Activated T-cell treated with anti-CD3 and anti-CD28 coated beads, Interleukin-2, amount 50 U/mL, for 72 hours (primary cell): ENCODE measurements at places on chromosomes 11 and 22. TPM values are rescaled to one million over a fixed set of nuclear protein-coding genes. Genes with fewer than 3 reads are reported as not detected.
A peak's percentile ranks its signal among the peaks of the same experiment; 100 is the strongest.

DNA sequence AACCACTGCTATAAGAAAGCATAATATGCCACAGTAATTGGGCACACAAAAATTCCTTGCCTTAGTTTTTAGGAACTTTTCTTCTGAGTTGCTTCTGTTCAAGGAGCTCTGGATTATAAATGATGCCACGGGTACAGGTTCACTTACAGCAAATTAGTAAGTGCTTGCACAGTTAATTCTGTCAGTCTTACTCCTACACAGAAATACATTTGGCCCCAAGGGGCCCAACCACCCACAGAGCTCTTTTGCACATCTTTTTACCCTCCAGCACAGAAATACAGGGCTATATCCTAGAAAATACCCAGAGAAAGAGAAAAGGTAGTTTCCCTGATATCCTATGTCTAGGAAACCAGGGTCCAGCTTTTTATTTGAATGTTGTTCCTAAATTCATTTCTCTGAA is 86.6 kb upstream of the CHRM4 start:
- peaks cover 33% of the 10 kb centered on the region for H3K4me1 ChIP-seq
- no peak overlapping the region for H3K4me3 ChIP-seq
- peaks cover 1% of the 10 kb centered on the region for H3K36me3 ChIP-seq
- no peak for DNase-seq

- peaks cover 39% of the 10 kb centered on the region for H3K27me3 ChIP-seq
- H3K36me3 ChIP-seq = peaks cover 3% of the 10 kb centered on the region
- H3K27ac ChIP-seq = no peak overlapping the region
- no peak for DNase-seq
- peak overlapping the region; percentile 13 for H3K4me3 ChIP-seq
These were observed 1.5 kb downstream of the PANX2 start for GRCh38 chr22:50171965-50172421.

DNA sequence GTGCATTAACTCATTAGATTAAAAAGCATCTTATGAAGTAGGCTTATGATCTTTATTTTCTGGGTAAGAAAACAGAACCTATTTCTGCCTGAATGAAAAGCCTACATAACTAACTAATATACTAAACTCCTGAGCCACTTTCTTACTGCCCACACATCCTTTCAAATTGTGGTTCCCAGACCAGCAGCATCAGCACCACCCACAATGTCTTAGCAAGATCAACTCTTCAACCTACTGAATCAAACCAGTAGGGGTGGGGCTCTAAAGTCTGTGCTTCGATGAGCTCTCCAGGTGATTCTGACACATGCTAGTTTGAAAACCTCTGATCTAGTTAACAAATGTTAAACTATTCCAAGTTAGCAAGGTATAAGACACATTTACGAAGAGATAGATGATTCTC is 462.4 kb downstream of the DLG2 start:
- no peaks in the 10 kb centered on the region for H3K4me1 ChIP-seq
- DNase-seq = no peak
- H3K36me3 ChIP-seq = no peaks in the 10 kb centered on the region
- H3K4me3 ChIP-seq = no peak overlapping the region
- H3K27ac ChIP-seq = no peak overlapping the region

- no peak for DNase-seq
- H3K27ac ChIP-seq = no peak overlapping the region
- H3K4me3 ChIP-seq = no peak overlapping the region
- peaks cover 36% of the 10 kb centered on the region for H3K4me1 ChIP-seq
- no peaks in the 10 kb centered on the region for H3K36me3 ChIP-seq
- peaks cover 72% of the 10 kb centered on the region for H3K27me3 ChIP-seq
These were observed 4.9 kb downstream of the CHRM4 start for GRCh38 chr11:46386674-46387073.

DNA sequence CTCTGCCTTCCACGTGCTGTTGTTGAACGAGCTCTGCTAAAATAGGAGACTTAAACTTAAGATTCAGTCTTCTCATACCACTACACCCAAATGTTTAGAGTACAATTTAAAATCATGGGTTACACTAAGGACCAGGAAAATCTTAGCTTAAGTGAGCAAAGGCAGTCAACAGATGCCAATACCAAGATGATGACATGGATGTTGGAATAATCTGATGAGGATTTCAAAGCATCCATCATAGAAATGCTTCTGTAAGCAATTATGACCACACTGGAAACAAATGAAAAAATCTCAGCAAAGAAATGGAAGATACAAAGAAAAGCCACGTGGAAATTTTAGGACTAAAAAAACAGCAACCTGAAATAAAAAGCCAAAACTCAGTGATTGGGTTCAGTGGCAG is 109.8 kb downstream of the ATXN10 start:
- no peak overlapping the region for H3K27ac ChIP-seq
- no peaks in the 10 kb centered on the region for H3K4me1 ChIP-seq
- no peaks in the 10 kb centered on the region for H3K36me3 ChIP-seq
- DNase-seq = no peak
- no peak overlapping the region for H3K4me3 ChIP-seq

DNA sequence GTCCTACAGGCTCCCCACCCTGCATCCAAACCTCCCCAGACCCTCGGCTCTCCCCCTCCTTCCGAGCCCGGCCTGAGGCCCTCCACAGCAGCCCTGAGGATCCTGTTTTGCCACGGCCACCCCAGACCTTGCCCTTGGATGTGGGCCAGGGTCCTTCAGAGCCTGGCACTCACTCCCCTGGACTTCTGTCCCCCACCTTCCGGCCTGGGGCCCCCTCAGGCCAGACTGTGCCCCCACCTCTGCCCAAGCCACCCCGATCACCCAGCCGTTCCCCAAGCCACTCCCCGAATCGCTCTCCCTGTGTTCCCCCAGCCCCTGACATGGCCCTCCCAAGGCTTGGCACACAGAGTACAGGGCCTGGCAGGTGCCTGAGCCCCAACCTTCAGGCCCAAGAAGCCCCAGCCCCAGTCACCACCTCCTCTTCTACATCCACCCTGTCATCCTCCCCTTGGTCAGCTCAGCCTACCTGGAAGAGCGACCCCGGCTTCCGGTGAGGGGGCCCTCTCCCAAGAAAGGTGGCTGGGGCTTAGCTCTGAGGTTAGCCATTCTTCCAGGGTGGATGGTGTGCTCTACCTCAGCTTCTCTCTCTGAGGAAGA is 2.9 kb downstream of the INPP5J start:
- H3K36me3 ChIP-seq = no peaks in the 10 kb centered on the region
- no peak overlapping the region for H3K4me3 ChIP-seq
- no peaks in the 10 kb centered on the region for H3K27me3 ChIP-seq
- DNase-seq = no peak

DNA sequence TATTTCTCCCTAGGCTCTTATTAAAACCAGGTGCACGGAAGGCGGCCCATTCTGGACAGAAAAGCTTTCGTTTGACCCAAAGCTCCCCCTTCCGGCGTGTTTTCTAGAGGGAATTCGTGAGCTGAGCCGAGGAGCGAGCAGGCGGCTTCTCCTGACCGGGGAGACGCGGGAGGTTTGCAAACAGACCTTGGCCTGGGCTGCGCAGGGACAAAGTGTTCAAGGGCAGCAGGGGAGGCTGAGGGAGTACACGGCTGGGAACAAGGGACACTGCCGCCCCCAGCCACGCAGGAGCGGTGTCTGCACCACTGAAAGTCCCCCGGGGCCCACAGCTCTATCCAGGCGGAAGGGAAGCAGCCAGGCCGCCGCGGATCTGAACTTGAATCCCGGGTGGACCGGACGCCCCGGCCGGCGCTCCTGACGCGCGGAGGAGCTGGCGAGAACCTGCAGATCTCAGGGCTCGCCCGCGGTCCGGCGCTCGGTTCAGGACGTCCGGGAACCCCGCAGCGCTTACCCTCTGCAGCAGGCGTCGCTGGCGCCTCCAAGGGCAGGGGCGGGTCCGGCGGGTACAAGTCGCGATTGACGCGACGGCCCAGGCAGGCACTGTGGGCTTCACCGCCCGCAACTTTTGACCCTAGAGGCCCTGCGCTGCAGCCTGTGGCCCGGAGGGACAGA is 101.9 kb downstream of the WT1 start:
- peak overlapping the region; percentile 82 for H3K4me3 ChIP-seq
- H3K27ac ChIP-seq = no peak overlapping the region
- peaks cover 12% of the 10 kb centered on the region for H3K4me1 ChIP-seq
- peak; percentile 52 for DNase-seq

The RIMBP3C gene
- 0.19 TPM for total RNA-seq

The CD248 gene
- total RNA-seq = 3.9 TPM
